ENCODE measurements at places on chromosomes 12 and 14.

DNA sequence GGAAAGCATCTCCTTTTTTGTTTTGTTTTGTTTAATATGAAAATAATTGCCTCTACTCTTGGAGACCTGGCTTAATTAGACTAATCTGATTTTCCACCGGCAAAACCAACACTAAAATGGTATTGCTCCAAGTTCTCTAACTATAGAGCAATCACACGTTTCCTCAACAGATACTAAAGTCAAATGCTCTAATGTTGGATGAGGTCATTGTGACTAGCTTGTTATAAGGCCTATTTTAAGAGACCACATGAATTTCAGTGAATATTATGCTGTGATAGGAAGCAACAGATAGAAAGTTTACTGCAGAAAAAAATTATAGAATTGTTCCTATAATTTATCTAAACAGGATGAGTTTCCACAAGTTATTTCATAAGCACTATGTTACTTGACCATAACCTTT is 3.3 kb upstream of the CCDC196 start:
- no peak for DNase-seq

DNA sequence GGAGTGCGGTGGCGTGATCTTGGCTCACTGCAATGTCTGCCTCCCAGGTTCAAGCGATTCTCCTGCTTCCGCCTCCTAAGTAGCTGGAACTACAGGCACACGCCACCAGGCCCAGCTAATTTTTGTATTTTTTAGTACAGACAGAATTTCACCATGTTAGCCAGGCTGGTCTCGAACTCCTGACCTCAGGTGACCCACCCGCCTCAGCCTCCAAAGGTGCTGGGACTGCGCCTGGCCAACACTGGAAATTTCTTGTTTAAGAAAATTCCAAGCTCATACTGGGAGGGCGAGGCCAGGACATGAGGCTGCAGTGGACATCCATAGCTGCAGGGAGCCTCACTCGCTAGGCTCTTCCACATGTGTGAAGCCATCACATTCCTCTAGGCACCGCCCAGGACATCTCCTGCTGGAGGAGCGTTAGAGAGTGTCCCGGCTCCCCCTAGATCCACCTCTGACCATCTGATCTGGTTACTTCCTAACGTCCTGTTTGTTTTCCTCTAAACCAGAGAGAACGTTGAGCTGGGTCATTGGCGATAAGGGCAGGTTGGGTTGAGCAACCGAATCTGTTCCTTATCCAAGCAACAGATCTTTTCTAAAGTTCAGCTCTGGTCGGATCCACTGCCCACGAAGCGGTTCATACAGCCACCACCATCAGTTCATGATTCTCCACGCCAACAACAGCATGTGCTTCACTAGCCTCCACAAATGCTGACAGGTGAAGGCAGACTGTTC is 108.2 kb upstream of the MED13L start:
- DNase-seq, result no peak

DNA sequence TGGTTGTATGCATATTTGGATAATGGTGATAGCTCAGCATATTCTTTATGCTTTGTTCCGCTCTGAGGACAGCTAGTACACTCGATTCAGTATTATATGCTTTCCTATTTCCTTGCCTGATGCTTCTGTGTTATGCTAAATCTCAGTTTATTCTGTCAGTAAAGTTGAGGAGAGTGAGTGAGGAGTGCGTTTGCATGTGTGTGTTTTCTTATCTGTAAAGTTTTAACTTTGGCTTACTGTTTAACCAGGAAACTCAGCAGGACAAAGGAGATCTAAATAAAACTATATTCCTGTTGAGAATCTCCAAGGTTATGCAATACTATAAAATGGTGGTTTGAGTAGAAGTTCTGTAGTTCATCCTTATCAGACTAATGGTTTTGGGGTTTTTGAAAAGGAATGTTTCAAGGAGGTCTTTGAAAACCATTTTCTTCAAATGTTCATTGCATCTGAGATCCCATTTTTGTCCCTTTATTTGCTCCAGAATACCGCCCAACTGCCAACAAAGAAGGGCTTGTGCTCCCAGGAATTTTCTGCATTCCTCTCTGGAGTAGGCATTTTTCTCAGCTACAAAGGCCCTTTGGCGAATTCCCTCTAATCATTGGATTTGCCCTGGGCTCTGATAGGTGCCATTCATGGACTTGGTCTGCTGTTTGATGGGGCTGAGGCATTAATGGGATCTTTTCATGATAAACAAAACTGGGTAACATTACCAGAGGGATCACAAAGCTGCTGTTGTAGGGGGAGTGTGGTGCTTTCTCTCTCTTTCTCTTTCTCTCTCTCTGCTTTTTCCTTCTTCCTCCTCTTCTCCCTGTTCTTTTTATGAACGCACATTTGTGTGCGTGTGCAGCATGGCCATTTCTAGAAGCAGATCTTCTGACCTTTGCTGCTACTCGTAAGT is 71.7 kb downstream of the HMGA2 start:
- DNase-seq, result no peak

- DNase-seq, result no peak
Measured at GRCh38 chr12:114916124-114916523, 232.1 kb upstream of the TBX3 start.

- DNase-seq, result no peak
Measured at GRCh38 chr12:28460420-28461130, 270.3 kb downstream of the CCDC91 start.

GRCh38 chr12:20631711-20632110 is 63.4 kb upstream of the SLCO1C1 start:
- DNase-seq, result no peak

- no peak for DNase-seq
Measured at GRCh38 chr12:69258655-69259054, 19.3 kb downstream of the CPSF6 start.

GRCh38 chr12:45337835-45338234 is 121.9 kb downstream of the ANO6 start:
- no peak for DNase-seq
